ENCODE measurements at places on chromosomes 2 and 18.
A peak's percentile ranks its signal among the peaks of the same experiment; 100 is the strongest.

- no peak for DNase-seq
These were observed 127.5 kb downstream of the DTNB start for GRCh38 chr2:25545899-25546298.

GRCh38 chr2:174874085-174874484 is 109.8 kb upstream of the CHRNA1 start:
- no peak for DNase-seq

- no peak for DNase-seq
These were observed 323.4 kb downstream of the GALNT13 start for GRCh38 chr2:154194909-154195643.

DNA sequence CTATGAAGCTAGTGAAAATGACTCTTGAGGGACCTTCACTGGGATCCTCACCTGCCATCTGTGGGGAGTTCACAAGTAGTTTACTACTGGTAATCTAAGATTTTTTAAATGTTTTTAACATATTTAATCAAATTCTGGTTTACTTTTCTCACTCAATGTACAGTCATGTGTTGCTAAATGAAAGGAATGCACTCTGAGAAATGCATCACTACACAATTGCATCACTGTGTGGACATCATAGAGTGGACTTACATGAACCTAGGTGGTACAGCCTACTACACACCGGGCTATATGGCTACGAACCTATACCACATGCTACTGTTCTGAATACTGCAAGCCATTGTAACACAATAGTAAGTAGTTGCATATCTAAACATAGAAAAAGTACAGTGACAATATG is 528.0 kb downstream of the BCL11A start:
- DNase-seq = no peak

GRCh38 chr2:31442376-31442775 is 27.8 kb upstream of the XDH start:
- no peak for DNase-seq

DNA sequence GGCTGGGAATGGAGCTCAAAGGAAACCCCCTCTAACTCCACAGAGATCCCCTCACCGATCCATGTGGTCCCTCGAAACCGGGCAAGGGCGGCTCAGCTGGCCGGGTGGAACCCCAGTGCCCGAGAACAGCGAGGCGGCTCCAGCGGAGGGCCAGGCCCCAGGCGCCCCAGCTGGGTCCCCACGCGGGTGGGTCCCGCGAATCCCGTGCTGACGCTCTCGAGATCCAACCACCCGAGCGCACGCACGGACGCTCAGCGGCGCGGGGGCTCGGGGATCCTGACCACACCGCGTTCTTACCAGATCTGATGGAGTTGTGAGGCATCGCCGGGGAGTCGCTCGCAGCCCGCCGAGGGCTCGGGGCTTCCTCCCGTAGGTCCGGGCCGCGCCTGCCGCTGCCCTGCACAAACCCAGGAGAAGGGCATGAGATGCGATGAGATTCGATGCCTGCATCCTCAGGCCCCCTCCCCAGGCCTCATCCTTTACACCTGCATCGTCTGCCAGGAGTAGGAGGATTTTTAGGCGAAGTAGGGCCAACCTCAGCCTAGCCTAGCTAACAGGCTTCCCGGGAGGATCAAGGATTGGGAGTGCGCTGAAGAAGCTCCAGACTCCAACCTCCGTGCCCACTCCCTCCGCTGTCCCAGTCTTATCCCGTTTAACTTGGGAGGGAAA is 514 bp downstream of the PAX8 start:
- no peak for DNase-seq

- no peak for DNase-seq
These were observed 134.2 kb downstream of the RIF1 start for GRCh38 chr2:151543876-151544275.

DNA sequence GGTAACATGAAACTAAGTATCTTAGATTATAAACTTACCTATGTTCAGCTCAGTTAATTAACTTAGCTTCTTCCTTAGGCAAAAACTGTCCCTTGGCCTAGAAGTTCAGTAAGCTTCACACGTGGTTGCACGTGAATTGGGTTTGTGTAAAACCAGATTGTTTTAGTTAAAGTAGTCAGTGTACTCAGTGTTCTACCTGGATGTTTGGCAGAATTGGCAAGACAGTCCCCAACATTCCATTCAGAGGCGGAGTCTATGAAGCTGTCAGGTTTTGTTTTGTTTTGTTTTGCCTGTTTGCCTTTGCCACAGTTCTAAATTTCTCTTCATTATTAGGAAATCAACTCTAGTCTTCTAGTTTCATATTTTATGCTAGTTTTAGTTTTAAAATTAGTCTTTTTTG is 105.3 kb upstream of the ZEB2 start:
- DNase-seq = no peak

GRCh38 chr2:217370391-217370790 is 510.5 kb upstream of the TNP1 start:
- no peak for DNase-seq

DNA sequence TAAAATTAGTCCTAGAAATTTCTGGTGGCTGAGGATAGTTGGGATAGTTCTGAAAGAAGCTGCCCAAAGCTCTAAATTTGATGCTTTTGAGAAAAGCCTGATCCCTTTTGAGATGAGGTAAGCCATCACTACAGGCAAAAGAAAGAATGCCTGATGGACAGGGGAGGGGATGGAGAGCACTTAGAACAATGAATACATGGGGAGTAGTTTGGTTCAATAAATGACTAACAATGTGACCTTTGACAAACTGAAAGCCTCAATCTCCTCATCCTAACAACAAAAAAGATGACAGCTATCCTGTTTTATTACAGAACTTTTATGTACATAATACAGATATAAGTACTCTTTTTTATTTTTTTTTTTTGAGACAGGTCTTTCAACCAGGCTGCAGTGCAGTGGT is 42.7 kb downstream of the GFPT1 start:
- DNase-seq = no peak

GRCh38 chr2:239719791-239720360 is 305.3 kb downstream of the NDUFA10 start:
- DNase-seq = no peak

GRCh38 chr2:17634997-17635396 is 94.5 kb downstream of the VSNL1 start:
- DNase-seq = peak; percentile 77

DNA sequence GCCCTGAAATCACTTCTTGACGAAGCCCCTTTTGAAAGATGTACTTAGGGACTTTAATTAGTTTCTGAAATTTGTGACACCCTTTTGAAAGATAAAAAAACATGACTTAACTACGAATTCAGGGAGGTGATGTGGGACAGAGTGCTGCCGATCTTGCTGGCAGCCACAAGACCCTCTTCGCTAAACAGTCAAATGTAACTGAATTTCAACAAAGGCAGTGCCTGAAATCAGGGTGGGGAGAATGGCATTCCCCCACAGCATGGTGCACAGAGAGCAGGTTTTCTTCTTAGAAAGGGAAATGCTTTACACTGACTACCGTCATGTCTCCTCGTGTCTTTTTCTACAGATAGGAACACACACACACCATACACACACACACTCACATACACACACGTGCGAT is 640.2 kb upstream of the POU3F3 start:
- no peak for DNase-seq

GRCh38 chr2:63668000-63668399 is 79.2 kb downstream of the MDH1 start:
- no peak for DNase-seq

- DNase-seq = no peak
These were observed 10.8 kb downstream of the GALNT1 start for GRCh38 chr18:35592298-35592697.

DNA sequence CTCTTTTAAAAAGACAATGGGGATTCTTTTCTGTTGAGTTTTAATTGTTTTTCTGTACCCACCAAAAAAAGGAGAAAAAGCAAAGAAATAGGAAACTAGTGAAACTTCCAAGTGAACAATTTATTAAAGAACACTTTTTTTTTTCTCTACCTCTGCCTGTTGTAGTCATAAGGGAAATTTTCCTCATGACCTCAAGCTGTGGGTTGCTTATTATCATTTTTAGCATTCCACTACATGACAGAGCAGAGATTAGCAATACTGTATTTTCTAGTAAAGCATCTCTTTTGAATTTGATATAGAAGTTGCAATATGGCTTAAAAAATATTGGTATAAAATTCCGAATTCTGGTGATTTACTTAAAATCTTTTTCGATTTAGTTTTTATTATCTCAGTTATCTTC is 87.9 kb upstream of the LRRTM1 start:
- no peak for DNase-seq

GRCh38 chr2:107592280-107592624 is 234.4 kb upstream of the RGPD4 start:
- no peak for DNase-seq

- DNase-seq = no peak
These were observed 30.1 kb upstream of the ITGA6 start for GRCh38 chr2:172397148-172397834.

GRCh38 chr2:100140582-100140981 is 1.8 kb downstream of the AFF3 start:
- no peak for DNase-seq

GRCh38 chr18:9685615-9685890 is 22.5 kb upstream of the RAB31 start:
- no peak for DNase-seq

GRCh38 chr2:202450785-202451184 is 74.7 kb downstream of the BMPR2 start:
- DNase-seq = no peak

GRCh38 chr2:55111570-55112228 is 61.4 kb upstream of the RTN4 start:
- DNase-seq = peak; percentile 48

GRCh38 chr2:149000158-149000938 is 38.2 kb upstream of the LYPD6B start:
- DNase-seq = peak; percentile 19

DNA sequence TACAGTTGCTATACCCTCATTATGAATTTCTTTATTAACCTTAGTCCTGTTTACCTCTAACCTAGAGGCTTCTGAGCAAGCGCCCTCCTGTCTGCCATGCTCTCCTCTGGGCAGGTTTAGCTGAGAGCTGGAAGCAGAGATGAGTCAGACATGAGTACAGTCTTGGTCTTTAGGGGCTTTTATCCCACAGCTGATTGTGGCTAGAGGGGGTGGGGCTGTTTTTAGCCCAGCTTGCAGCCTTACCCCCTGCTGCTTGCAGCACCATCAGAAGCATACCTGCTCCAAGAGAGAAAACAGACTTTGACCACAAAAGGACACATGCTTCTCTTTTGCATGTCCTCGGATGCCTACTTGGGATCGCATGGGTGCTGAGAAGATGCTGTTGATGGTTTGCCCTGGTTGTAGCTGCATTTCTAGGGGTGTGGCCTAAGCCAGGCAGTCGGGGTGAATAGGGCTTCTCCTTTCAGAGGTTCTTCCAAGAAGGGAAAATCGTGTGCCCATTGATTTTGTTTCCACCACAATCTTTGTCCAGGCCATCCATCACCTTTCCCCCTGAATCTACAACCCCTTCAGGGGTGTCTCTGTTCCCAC is 115.0 kb upstream of the LGALSL start:
- DNase-seq = no peak

GRCh38 chr2:73414696-73415095 is 29.1 kb downstream of the ALMS1 start:
- DNase-seq = no peak

DNA sequence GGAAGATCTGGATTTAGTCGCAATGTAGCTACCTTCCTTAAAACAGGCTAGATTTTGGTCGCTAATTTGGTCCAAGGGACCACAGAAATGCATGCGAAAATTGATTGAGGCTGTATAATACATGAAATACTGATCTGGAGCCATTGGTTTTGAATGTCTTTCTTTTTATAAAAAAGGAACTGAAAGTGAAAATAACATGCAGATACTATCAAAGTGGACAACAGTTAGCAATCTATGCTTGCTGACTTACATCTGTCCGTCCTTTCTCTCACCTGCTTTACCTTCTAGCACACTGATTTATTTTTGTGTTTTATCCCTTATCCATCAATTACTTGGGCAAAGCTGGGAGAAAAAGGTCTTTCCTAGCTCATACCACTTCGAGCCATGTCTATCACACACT is 1459.8 kb upstream of the ACVR2A start:
- DNase-seq = no peak

DNA sequence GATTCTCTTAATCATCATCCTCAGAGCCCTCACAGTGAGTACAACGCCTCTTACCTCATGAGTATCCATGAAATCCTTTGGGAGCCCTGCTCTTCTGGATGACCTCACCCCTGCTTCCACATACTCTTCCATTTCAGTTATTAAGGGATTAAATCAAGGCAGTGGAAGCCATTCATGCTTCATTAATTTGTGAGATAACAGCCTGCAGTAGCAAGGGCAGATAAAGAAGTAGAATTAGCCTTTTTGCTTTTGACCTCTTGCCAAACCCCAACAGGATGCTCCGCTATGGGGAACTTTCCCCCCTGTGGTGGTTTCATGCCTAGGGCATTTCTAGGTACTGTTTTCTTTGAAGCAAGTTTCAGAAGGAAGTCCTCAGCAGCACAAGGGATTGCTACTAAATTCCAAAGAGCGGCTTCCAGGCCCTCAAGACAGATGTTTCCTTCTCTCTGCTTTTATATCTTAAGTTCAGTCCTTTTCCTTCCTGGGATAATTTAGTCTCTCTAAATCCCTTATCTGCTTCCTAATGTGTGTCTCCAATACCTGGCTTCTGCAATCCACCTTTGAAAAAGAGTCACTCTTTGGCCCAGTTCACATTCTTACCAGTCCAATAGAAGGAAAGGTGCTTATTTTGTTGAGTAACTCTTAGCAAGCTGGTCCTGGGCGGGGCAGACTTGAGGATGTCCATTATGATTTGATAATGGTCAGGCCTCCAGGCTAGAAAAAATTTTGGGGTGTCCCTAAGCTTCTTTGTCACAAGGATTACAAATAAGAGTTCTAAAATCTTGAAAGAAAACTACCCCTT is 76.9 kb downstream of the MYO1B start:
- peak; percentile 2 for DNase-seq

- no peak for DNase-seq
These were observed 147.4 kb upstream of the STK17B start for GRCh38 chr2:196318517-196319377.

- peak; percentile 86 for DNase-seq
These were observed 7.6 kb downstream of the ADRA2B start for GRCh38 chr2:96108541-96109360.

- DNase-seq = no peak
These were observed 248.6 kb downstream of the LOXHD1 start for GRCh38 chr18:46408334-46408987.

DNA sequence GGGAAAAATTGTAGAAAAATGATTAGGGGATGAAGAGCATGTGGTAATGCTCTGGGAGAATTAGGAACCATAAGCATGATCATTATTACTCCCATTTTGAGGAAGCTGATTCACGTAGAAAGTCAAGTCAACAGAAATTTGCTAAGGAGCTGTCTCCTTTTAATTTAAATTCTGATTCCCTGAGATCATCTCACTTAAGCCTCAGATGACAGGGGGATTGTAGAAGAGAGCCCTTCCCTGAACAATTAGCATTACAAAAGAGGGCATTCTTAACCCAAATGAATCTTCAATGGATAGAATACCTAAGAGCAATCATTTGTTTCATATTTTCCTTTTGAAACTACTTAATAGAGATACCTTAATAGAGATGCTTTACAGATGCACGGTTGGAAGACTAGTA is 267.9 kb downstream of the NYAP2 start:
- DNase-seq = no peak

DNA sequence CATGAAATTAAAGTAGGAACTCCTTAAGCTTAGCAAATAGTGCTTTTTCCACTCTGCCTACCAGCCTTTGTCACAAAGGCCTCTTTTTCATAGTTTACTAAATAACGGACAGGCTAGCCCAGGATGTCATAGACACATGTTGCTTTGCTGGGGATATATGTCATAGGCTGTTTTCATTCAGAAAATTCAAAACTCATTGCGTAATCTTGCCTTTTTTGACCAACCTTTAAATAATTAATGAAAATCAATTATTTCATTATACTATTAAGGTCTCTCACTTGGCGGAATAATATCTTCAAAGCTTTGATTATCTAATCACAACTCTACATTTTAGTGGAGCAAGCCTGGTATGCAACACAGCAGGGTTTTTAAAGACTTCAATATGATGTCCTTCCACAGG is 1245.7 kb upstream of the LRRTM1 start:
- no peak for DNase-seq
